Naive thymus-derived CD8-positive, alpha-beta T cell (primary cell): ENCODE measurements at places on chromosomes 5 and 9. TPM values are rescaled to one million over a fixed set of nuclear protein-coding genes. Genes with fewer than 3 reads are reported as not detected.

TRIP13 gene
- total RNA-seq = 0.55 TPM

RANBP17 gene
- total RNA-seq = not detected

GALNT12 gene
- 9.3 TPM for total RNA-seq

FOXB2 gene
- not detected for total RNA-seq

RARS1 gene
- 102 TPM for total RNA-seq

LIFR gene
- total RNA-seq = not detected

AGTPBP1 gene
- 65.9 TPM for total RNA-seq

CRB2 gene
- 0.18 TPM for total RNA-seq

FIBCD1 gene
- not detected for total RNA-seq

ORM2 gene
- not detected for total RNA-seq

ZNF189 gene
- 26.3 TPM for total RNA-seq

LRRC70 gene
- total RNA-seq = 1.1 TPM

NSMF gene
- 19.3 TPM for total RNA-seq

SPATA31D4 gene
- total RNA-seq = not detected

FYB1 gene
- total RNA-seq = 642 TPM

TTC1 gene
- 45.6 TPM for total RNA-seq

ATG10 gene
- 9.7 TPM for total RNA-seq

WDR31 gene
- 0.96 TPM for total RNA-seq

OR1Q1 gene
- total RNA-seq = 1.5 TPM

PCYOX1L gene
- 47.0 TPM for total RNA-seq

PTGS1 gene
- total RNA-seq = 1.0 TPM

QRFP gene
- total RNA-seq = not detected

RABGAP1 gene
- 43.5 TPM for total RNA-seq

CMYA5 gene
- 0.31 TPM for total RNA-seq

ABO gene
- not detected for total RNA-seq

SLIT3 gene
- total RNA-seq = not detected

PRDM12 gene
- 0.13 TPM for total RNA-seq

POLR3G gene
- total RNA-seq = 3.2 TPM

SLC36A3 gene
- not detected for total RNA-seq

SRA1 gene
- total RNA-seq = 27.8 TPM

C5orf52 gene
- not detected for total RNA-seq

NDUFS4 gene
- total RNA-seq = 33.8 TPM

HEMGN gene
- total RNA-seq = 3.4 TPM

CCDC192 gene
- total RNA-seq = not detected

GPX3 gene
- not detected for total RNA-seq

RMRP gene
- total RNA-seq = 21,271 TPM

SLC6A3 gene
- 0.08 TPM for total RNA-seq

ADGRV1 gene
- total RNA-seq = 0.08 TPM

CD14 gene
- total RNA-seq = 4.6 TPM

BSPRY gene
- 0.36 TPM for total RNA-seq

GABRA1 gene
- total RNA-seq = not detected

SPAAR gene
- total RNA-seq = not detected

FOXI1 gene
- total RNA-seq = not detected

ARL14EPL gene
- total RNA-seq = not detected

DPH7 gene
- total RNA-seq = 76.9 TPM

AMBP gene
- total RNA-seq = not detected

SLCO6A1 gene
- not detected for total RNA-seq

SYK gene
- total RNA-seq = 9.4 TPM

HTR1A gene
- total RNA-seq = not detected

F2RL2 gene
- total RNA-seq = not detected

VCAN gene
- 0.55 TPM for total RNA-seq

ZBTB26 gene
- total RNA-seq = 9.1 TPM

RNF208 gene
- 1.7 TPM for total RNA-seq

SMIM33 gene
- total RNA-seq = not detected

TTC23L gene
- total RNA-seq = 0.69 TPM

NELFB gene
- 45.9 TPM for total RNA-seq

CXCL14 gene
- total RNA-seq = not detected

LCN15 gene
- total RNA-seq = not detected

PCDHGB4 gene
- total RNA-seq = 0.25 TPM
